ENCODE measurements at places on chromosomes 11 and 22.

DNA sequence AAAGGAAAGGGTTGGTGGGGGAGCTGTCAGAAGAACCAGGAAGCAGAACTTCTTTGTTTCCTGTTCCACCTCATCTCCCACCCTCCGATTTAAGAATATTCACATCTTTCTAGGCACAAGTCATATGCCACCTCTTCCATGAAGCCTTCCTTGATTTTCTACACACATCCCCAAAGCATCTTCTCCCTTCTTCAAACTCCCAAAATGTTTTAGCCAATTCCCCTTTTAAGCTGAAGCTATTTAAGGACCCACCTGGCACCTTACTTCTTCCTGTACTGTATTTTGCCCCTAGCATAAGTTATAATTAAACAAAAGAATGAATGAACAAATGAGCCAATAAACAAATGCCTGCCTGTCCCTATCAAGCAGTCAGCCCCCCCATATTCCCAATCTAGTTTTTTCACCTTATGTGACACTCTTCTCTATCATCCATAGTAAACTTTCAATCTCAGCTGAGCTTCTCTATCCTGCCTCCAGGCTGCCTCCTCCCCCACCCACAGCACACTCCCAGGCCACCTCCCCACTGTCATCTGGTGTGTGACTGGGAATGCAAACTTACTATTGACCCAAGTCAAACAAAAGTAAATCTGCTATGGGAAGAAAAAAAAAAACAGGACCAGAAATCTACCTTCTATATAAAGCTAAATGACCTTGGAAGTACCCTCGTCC lies 3.9 kb downstream of the TNKS1BP1 start:
- DNase-seq, result no peak

DNA sequence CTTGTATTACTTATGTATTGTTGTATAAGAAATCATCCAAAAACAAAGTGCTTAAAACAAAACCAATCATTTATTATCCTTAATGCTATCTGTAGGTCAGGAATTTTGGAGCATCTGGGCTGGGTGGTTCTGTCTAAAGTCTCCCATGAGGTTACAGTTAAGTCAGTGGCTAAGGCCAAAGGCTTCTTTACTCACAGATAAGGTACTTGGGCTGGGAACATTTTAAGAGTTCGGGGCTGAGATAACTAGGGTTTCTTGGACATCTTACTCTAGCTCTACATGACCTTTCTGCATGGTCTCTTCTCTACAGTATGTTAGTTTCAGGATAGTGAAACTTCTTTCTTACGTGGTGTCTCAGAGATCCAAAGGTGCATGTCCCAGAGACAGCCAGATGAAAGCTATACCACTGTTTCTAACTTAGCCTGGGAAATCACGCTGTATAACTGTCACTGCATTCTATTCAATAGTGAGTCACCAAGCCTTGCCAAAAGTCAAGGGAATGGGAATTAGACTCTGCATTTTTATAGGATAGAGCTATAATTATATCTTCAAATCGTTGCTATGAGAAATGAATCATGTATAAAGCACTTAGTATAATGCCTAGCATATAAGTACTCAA lies 29.6 kb downstream of the SOX6 start:
- DNase-seq, result no peak

GRCh38 chr22:45511847-45512261 lies 9.2 kb downstream of the FBLN1 start:
- DNase-seq, result no peak

GRCh38 chr11:127393460-127393997 lies 393.0 kb upstream of the KIRREL3 start:
- DNase-seq, result peak; percentile 37

DNA sequence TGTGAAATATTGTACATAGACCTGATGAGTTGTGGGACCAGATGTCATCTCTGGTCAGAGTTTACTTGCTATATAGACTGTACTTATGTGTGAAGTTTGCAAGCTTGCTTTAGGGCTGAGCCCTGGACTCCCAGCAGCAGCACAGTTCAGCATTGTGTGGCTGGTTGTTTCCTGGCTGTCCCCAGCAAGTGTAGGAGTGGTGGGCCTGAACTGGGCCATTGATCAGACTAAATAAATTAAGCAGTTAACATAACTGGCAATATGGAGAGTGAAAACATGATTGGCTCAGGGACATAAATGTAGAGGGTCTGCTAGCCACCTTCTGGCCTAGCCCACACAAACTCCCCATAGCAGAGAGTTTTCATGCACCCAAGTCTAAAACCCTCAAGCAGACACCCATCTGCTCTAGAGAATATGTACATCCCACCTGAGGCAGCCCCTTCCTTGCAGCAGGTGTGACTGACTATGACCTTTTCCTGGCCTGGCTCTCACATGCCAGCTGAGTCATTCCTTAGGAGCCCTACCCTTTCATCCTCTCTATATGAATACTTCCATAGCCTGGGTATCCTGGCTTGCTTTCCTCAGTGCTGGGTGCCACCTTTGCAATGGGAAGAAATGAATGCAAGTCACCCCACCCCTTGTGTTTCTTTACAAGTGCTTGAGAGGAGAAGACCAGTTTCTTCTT lies 12.3 kb downstream of the PIK3IP1 start:
- no peak for DNase-seq

DNA sequence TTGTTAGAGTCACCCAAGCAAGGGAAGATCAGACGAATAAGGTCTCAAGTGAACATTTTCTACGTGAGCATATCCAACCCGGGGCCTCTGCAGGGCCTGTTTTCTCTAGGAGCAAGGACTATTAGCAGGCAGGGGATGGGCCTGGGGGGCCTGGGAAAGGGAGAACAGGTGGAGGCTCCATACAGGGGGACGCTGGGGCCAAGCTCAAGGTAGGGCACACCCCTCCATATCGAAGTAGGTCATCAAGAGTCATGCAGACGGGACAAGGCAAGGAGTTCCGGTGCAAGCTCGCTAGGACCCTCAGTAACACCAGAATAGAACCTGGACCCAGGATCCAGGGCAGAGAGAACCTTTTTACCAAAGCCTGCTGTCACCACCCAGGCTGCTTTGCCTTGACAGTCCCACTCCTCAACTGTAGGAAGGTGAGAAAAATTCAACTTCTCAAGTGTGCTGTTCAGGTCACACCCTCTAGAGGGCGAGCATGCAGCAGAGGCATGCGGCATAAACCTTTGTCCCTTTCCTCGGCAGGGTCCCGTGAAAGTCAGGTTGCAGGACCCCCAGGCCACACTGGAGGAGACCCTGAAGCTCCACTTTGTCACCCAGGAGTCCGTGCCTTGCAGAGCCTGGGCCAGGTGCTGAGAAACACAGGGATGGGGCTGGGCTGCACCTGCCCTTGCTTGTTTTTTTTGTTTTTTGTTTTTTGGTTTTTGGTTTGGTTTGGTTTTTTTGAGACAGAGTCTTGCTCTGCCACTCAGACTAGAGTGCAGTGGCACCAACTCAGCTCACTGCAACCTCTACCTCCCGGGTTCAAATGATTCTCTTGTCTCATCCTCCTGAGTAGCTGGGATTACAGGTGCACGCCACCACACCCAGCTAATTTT lies 8.6 kb upstream of the APOBEC3B start:
- peak; percentile 9 for DNase-seq

- no peak for DNase-seq
Measured at GRCh38 chr11:73121692-73122091, 20.4 kb downstream of the FCHSD2 start.

- no peak for DNase-seq
Measured at GRCh38 chr11:126101251-126101929, 38.7 kb upstream of the CDON start.

DNA sequence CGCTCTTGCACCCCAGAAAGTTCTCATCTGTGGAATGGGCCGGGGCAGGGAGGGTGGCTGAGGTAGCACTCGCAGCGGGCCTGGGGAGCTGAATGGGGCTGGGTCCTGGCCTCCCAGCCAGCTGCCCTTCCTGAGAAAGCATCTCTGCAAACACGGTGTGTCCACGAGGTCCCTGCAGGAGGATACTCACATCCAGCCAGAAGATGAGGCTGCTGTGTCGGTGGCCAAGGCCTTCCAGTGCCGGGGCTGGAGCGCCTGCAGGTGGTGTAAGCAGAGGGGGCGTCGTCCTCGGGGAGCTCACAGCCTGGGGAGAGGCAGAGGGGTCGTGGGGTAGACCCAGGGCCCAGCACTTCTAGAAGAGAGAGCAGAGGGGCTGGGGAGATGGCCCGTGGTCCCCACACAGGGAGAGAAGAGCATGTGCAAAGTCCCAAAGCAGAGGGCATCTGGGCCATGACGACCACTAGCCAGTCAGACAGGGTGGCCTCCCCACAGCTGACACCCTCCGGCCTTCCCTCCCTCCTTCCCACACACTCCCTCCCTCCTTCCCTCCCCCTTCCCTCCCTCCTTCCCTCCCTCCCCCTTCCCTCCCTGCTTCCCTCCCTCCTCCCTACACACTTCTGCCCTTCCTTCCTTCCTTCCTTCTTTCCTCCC lies 97.9 kb downstream of the WNT7B start:
- DNase-seq, result no peak

DNA sequence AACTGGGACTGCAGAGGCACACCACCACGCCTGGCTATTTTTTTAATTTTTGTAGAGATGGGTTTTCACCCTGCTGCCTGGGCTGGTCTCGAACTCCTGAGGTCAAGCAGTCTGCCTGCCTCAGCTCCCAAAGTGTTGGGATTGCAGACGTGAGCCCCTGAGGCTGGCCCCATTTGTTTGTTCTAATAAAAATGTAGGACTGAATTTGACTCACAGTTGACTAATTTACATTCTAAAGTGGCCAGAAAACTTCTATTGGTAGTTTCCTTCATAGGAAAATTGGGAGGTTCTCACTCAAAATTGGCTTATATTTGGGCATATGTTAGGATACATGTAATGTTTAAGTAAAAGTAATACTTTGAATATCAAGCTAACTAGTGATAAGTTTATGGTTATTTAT lies 35.0 kb downstream of the PPFIA1 start:
- no peak for DNase-seq

DNA sequence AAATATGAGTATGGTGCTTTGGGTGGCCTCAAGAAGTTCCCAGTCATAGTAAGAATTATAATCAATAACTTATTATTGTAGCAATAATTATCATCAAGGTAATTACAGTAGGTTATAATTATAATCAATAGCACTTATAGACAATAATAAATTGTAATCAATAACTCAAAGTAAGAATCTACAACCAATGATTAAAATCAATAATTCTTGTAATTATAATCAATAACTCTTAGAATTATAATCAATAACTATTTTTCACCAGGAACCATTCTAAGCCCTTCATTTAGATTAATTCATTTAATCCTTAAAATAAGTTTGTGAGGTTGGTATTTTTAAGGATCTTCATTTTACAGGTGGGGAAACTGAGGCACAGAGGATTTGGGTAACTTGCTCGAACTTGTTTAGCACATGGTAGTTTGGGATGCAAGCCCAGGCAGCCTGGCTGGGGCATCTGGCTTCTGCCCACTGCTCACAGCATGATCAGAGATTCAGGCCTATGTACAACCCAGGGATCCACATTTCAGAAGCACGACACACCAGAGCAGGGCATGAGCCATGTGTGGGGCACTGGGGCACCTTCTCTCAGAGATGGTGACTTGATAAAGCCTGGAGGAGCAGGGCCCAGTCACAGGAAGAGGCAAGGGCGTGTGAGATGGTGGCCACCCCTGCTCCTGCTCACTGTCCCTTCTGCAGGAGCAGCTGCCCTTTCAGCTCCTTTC lies 46.6 kb downstream of the SLC1A2 start:
- no peak for DNase-seq

DNA sequence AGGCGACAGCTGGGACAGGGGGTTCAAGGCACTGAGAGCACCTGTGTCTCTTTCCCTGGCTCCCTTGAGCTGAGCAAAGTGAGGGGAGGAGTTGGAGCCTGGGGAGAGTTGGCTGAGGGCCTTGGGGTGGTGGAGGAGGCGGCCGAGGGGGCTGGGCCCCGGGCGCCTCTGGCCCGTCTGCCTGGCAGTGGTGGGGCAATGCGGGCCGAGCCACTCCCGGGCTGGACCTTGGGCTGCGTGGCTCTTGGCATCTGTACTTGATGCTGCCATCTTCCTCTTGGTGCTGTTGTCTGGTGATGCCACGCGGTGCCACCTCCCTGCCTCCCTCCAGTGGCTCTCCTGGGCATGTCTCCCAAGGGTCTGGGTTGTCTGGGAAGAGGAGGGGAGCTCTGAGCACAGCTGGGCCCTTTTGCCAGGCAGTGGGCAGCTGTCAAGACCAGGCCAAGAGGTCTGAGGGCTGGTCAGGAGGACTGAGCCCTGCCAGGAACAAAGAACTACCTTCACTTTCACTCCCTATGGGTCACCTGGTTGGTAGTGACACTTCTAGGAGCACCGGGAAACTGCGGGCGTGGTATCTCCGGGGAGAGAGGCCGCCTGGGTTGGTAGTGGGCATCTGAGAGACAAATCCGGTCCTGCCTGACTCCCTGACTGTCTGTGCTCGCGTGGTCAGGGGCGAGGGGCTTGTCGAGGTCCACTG lies 1.3 kb downstream of the GRIK4 start:
- DNase-seq, result no peak

DNA sequence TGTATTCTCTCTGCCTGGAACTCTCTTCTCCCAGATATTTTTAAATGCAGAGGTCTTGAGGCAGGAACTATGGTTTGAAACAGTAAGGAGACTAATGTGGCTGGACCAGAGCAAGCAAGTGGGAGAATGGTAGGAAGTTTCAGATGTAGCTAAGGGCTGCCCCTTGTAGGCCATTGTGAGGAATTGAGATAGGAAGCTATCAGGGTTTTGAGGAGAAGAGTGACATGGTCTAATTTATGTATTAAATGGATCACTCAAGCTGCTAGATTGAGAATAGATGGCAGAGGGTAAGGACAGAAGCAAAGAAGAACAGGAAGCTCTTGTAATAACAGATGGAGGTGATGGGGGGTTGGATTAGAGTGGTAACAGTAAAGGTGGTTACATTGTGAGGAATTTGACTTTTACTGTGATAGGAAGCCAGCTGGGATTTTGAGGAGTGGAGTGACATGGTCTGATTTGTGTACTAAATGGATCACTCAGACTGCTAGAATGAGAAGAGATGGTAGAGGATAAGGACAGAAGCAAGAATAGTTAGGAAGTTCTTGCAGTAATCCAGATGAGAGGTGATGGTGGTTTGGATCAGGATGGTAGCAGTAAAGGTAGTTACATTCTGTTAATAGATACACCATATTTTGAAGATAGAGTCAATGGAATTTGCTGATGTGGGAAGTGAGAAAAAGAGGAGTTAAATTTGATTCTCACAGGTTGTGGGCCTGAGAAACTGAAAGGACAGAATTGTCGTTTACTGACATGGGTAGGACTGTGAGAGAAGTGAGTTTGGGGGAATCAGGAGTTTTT lies 63.0 kb downstream of the HIPK3 start:
- no peak for DNase-seq

GRCh38 chr11:122692444-122692843 lies 36.9 kb downstream of the UBASH3B start:
- no peak for DNase-seq
